ENCODE measurements at places on chromosomes 2 and 18.

DNA sequence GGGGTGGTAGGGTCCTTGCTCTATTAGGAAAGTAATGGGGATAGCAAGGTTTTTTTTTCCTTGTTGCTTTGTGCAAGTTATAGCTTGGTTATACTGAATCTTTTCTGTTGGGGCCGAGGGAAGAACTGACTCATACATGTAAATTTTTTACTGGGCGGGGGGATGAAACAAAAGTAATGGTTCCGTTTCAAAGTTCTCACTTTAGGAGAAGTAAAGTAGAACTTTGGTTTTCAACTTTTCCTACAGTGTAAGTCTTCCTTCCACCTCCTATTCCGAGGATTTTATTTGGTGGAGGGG is 1.1 kb downstream of the AFTPH start:
- peak; percentile 60 for DNase-seq

GRCh38 chr2:57218206-57218605 is 828.4 kb upstream of the VRK2 start:
- DNase-seq, result no peak

GRCh38 chr18:435940-436339 is 64.6 kb downstream of the COLEC12 start:
- DNase-seq, result no peak

DNA sequence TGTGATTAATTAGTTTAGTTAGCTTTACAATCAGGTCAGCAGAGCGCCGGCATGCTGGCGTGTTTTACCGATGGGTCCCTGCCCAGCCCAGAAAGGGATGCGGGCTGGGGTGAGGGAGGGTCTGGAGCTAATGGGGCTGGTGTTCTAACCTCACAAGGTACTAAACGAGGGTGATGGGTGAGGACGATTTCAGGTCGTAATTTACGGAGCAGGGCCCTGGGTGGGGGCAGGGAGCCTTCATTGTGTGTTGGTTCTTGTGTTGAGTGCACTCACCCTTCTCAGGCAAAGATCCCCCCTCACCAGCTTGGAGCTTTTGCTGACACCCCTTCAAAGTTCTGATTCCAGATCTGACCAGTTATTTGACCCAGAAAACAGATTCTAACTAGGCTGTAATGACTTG is 39.5 kb downstream of the PTGR3 start:
- DNase-seq, result no peak

DNA sequence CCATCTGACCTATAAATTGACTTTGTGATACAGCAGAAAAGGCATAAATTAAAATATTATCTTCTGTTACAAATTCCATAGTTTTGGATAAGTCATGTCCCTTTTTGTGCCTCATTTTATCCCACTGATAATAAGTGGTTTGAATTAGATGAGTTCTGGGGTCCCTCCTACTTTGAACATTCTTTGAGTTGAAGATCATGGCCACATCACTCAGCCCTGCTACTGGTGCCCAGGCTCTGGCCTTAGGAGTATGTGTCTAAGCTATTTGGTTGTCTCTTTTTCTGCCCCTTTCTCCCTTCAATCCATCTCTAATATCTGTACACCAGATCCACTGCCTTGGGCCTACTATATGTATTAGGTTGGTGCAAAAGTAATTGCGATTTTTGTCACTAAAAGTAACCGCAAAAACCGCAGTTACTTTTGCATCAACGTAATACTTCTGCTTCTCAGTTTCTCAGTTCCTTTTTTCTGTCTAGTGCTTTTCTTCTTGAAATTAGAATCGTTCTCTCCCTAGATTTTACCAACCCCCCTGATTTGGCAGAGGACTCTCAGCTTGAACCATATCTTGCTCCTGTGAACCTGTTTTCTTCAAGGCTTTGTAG is 362.5 kb upstream of the TNP1 start:
- no peak for DNase-seq

DNA sequence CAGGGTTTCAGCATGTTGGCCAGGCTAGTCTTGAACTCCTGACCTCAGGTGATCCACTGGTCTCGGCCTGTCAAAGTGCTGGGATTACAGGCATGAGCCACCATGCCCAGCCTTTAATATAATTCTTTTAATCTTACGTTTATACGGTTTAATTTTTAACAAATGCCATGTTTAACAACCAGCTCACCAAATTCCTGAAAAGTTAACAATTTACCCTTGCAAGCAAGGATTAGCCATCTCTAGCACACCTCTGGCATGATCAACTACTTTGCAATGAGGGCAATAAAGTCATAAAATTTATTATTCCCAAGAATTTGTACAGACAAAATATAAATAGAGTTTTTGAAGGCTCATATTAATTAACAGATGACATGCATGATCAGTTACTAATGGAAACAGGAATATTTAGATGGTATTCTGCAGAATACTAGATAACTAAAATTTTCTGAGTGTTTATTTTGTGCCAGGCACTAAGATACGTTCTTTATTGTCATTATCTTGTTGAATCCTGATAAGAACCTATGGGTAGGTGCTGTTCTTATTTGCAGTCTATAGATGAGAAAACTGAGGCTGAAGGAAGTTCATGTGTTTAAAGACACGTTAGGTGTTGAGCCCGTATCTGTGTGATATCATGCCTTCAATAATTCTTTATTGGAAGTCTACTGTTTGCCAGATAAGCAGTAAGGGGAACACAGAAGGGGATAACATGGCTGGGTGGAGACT is 190.1 kb downstream of the CDCA7 start:
- DNase-seq, result no peak

- DNase-seq, result no peak
Observed at GRCh38 chr2:12597610-12598009, 119.1 kb upstream of the TRIB2 start.

DNA sequence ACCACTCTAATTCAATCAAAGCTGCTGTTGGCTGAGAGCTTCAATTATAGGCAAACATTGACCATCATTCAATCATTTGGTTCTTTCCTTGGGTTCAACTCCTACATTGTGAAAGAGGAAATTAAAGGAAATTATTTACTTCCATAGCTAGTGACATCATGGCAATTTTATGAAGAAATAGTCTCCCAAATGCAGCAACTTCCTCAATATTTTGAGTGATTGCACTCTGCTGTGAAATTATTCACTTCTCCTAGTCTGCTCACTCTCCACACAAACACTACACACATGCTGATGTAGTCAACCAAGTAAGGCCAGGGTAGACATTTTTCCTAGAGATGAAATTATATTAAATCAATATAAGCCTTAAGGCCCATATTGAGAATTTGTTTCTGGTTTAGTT is 86.7 kb upstream of the NCKAP5 start:
- no peak for DNase-seq

GRCh38 chr18:77422974-77423867 is 173.6 kb downstream of the GALR1 start:
- DNase-seq, result no peak

DNA sequence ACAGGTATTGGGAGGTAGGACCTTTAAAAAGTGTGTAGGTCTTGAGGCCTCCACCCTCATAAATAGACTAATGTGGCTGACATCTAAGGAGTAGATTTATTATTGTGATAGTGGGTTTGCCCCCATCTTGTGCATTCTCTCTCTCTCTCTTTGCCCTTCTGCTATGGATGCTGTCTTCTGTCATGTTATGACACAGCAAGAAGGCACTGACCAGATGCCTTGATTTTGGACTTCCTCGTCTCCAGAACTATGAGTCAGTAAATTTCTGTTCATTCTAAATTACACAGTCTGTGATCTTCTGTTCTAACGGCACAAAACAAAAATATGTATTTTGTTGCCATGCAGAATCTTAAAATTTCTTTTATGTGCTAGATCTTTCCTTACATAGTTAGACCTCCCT is 66.9 kb downstream of the ATAD2B start:
- no peak for DNase-seq

GRCh38 chr2:200962811-200963123 is 693 bp downstream of the ORC2 start:
- DNase-seq, result no peak

DNA sequence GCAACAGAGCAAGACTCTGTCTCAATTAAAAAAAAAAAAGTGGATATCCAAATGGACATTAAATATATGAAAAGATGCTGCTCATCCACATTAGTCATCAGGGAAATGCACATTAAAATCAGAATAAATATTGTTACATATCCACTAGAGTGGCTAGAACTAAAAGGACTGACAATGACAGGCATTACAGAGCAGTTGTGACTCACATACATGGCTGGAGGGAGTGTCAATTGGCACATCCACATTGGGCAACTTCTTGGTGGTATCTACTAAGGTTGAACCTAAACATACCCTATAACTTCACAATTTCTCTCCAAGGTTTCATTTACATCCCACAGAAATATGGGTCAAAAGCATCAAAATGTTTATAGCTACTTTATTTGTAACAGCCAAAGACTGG is 14.0 kb upstream of the DNER start:
- no peak for DNase-seq

DNA sequence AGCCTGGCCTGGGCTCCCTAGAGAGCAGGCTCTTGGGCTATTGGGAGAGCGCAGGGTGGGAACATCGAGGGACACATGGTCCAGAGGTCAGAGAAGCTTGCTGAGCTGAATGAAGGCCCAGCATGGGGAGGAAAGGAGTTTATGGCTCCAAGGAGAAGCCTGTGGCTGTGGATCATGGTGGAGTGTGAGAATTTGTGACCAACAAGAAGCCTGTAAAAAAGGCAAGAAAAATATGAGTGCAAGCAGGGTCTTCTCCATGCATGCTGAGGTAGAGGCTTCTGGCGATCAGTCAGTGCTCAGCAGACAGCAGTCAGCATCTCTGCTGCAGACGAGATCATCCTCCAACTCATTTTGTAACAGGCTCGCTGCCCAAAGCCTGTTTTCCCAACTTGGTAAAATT is 1.3 kb upstream of the SCYGR3 start:
- no peak for DNase-seq

DNA sequence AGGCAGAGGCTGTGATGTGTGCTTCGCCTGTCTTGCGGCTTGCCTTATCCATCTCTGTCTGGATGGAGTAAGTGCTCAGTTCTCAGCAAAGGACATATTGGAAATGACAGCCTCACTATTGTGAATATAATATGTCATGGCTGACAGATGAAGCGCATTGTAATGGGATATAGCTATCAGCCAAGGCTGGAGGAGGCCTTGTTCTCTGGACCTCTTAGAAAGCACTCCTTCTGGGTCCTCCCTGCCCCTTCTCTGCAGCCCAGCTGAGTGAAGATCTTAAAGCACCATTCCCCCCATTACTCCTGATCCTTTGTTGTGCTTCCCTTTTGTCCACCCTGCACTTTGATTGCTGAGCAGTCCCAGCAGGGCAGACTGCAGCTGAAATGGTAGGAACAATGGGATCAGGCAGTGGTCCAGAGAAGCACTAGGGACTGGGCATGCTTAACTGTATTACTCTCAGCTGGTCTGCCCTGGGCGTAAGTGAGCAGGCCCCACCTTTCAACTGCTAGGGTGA is 265.3 kb downstream of the SETBP1 start:
- no peak for DNase-seq

- DNase-seq, result no peak
Observed at GRCh38 chr2:42618972-42619371, 50.5 kb downstream of the MTA3 start.

DNA sequence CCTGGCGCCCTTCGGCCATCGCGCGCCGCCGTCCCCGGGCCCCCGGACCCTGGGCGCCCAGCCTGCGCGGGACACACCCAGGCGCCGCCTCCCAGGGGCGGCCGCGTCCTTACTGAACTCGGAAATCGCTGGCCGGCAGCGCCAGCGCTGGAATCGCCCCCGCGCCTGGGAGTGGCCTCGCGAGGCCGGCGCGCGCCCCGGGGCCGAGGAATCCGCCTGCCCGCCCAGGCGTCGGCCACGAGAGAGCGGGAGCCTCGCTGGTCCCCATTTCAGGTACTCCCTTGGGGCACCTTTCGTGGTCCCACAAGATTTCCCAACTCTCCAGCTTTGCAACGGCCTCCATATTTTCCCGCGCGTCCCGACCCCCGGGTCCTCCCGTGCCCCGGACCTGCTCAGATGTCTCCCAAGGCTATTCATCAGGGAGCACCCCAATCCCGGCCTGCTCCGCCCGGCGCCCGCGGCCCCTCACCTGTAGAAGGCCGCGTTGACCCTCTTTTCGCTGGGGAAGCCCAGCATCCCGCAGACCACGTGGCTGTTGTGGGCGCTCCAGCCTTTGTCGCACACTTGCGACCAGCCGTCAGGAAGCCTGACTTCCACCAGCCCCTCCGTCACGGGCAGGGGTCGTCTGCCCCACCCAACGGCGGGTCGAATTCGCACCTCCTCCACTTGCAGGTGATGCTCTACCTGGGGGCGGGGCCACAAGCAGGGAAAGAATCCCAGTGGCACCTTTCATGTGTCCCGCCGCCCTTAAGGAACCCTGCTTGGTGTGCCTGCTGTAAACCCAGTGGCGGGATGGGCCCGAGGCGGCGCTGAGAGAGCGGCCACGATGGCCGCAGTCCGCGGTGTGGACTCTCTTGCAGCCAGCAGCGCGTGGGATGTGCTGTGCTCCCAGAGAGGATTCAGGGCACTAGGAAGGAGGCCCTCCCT is 4.6 kb downstream of the LOXL3 start:
- no peak for DNase-seq

DNA sequence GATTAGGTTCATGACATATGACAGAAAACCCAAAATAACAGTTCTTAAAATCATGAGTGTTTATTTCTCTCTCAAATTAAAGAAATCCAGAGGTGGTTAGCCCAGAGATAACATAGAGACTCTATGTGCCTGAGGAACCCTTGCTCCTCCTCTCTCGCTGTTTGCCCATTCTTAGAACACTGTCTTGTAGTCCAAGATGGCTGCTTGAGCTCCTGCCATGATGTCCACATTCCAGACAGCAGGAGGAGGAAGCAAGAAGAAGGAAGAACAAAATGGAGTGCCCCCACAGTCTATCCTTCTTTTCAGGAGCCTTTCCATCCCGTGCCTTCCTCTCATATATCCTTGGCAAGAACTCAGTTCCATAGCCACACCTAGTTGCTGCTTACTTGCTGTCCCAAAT is 13.9 kb upstream of the ST8SIA5 start:
- DNase-seq, result no peak

- no peak for DNase-seq
Observed at GRCh38 chr18:74402806-74403433, 54.2 kb downstream of the DIPK1C start.

DNA sequence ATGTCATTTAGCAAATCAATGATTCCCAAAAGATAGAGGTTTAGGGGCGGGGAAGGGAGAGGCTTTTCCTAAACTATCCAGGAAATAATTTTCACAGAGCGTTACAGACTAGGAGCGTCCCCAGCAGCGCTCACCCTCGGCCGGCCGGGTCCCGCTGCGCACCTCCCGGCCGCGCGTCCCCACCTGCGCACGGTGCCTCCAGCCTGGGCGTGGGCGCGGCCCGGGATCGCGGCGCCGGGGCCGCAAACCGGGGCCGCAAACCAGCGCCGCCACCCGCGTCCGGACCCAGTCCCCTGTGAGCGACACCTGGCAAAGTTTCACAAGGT is 684 bp upstream of the ZCCHC2 start:
- no peak for DNase-seq

- DNase-seq, result no peak
Observed at GRCh38 chr2:60608679-60609078, 55.2 kb upstream of the BCL11A start.
